ENCODE measurements at places on chromosomes 2 and 18. TPM values are rescaled to one million over a fixed set of nuclear protein-coding genes. Genes with fewer than 3 reads are reported as not detected.

The LYPD1 gene
- not detected for total RNA-seq

The ABHD1 gene
- total RNA-seq: 0.89 TPM

DNA sequence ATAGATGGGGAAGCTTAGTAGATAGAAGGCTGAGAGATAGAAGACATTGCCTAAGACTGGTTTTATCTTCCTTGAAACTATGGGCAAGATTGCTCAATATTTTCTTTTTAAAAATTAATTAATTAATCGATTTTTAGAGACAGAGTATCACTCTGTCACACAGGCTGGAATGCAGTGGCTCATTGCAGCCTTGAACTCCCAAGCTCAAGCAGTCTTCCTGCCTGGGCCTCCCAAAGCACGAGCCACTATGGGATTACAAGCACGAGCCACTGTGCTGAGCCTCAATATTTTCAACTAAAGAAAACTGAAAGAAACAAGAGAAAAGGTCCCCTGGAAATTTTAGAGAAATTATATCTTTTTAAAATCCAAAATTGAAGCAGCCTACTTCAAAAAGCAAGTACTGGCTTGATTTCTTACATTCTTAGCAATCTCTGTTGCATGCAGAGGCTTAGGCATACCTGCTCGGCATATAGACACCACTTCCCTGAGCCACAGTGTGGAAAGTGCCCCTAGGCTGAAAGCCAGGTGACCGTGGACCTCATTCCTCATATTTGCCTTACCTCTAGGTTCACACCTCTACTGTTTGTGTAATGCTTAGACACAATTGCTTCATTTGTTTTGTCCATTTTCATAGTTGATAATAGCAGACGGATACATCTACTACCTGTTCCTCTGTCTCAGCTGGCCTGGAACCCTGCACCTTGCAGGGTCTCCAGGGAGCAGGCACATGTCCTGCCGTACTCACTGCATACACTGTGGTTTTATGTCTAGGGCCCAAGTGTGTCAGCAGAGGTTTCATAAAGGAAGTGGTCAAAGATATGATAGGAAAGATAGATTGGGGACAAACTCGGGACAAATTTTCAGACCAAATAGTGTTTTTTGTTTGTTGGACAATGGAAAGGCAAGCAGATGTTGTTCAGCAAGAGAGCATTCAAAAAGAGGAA lies 166.5 kb upstream of the ALPP start:
- DNase-seq: no peak

DNA sequence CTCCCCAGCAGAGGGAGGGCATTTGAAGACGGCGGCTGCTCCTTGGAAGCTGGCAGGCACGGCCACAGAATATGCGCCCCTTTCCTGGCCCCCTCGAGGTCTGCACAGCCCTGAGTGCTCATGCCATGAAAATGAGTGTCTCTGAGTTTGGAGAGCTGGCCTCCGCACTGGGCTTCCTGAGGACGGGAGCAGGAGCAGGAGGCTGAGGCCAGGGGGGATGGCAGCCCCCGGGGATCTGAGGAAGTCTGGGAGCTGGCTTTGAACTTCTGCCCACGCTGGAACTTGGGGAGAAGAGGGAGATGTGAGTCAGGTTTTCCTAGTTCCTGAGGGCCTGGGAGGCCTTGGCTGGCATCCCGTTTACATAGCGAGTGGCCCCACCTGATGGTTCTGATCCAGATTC lies 47.0 kb downstream of the RRM2 start:
- DNase-seq: no peak
